Panc1 (cell line): ENCODE measurements at places on chromosomes 2 and 18. TPM values are rescaled to one million over a fixed set of nuclear protein-coding genes. Genes with fewer than 3 reads are reported as not detected.
A peak's percentile ranks its signal among the peaks of the same experiment; 100 is the strongest.

GRCh38 chr2:158975271-158975921, 7.0 kb downstream of the TANC1 start:
- H3K27me3 ChIP-seq, result no peaks in the 10 kb centered on the region
- H3K36me3 ChIP-seq, result no peaks in the 10 kb centered on the region
- H3K27ac ChIP-seq, result no peak overlapping the region
- DNase-seq, result no peak

- H3K27me3 ChIP-seq, result no peaks in the 10 kb centered on the region
- peak overlapping the region; percentile 98 for H3K27ac ChIP-seq
- H3K4me1 ChIP-seq, result peaks cover 24% of the 10 kb centered on the region
- no peak for DNase-seq
Measured at GRCh38 chr2:138500592-138501424, 762 bp upstream of the SPOPL start.

DNA sequence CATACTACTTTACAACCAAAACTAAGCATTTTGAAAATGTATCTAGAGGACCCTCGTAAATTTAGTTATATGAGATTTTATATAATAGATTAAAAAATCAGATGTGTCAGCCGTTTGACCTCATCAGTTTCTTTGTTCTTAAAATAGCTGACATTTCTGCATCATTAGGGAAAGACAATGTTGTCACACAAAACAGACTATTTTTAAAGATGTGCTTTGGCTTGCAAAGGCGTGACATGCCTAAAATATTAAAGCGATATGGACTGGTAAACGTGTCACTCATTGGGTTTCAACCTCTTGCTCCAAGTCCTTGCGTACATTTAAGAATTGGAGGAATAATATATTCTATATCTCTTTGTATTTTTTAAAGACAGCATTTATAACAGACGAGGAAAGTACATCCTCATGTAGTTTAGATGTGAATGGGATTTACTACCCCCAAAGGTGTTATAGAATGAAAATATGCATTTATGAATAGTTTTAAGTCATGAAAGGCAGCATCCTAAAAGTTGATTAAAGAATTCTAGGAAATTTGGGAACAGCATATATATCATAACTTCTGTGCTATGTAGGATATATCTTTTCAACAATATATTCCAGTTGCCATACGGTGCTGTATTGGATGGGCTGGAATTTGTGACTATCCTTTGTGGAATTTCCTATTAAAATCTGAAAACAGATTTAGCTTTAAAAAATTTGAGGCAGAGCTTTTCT, 3.8 kb downstream of the MYL12A start:
- no peaks in the 10 kb centered on the region for H3K27me3 ChIP-seq
- DNase-seq, result no peak
- peaks cover 59% of the 10 kb centered on the region for H3K36me3 ChIP-seq
- peak overlapping the region; percentile 100 for H3K27ac ChIP-seq
- peak overlapping the region; percentile 98; the same call in 1 of the 2 replicates for H3K4me3 ChIP-seq

- no peaks in the 10 kb centered on the region for H3K27me3 ChIP-seq
- peaks cover 7% of the 10 kb centered on the region; the same call in 1 of the 2 replicates for H3K36me3 ChIP-seq
- no peak for DNase-seq
- H3K27ac ChIP-seq, result no peak overlapping the region
- H3K4me3 ChIP-seq, result no peak overlapping the region
Measured at GRCh38 chr2:106094131-106094841, 99.8 kb downstream of the UXS1 start.

- H3K27ac ChIP-seq, result no peak overlapping the region
- no peaks in the 10 kb centered on the region for H3K4me1 ChIP-seq
- no peaks in the 10 kb centered on the region for H3K27me3 ChIP-seq
Measured at GRCh38 chr2:190093793-190094192, 31.3 kb upstream of the MSTN start.

- no peaks in the 10 kb centered on the region for H3K27me3 ChIP-seq
- no peaks in the 10 kb centered on the region for H3K4me1 ChIP-seq
- no peak overlapping the region for H3K4me3 ChIP-seq
Measured at GRCh38 chr2:22011048-22011447, 887.3 kb downstream of the TDRD15 start.

DNA sequence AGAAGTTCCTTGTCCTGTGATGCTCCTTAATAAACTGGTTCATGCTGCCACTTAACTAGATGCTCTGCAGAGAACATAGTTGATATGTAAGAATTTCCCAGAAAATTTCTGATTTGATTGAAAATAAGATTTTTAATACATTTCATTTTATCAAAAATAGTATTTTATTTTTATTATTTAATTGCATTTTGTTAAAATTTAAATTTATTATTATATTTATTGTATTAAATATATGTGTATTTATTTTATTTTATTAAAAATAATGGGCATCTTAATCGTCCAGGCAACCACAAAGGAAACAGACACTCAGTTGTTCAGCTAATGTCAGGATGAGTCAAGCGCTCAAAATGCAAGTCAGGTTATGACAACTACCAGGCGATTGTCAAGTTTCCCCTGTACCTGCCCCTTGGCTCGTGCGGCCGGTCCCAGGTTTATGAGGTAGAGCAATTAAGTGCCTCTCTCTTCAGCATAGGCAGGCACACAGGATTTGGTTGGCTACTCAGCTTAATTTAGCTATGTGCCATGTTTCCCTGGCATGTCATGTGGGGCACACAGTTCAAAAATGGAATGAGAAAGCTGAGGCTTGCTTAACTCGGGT, 361.2 kb downstream of the RND3 start:
- H3K4me1 ChIP-seq, result peaks cover 9% of the 10 kb centered on the region
- DNase-seq, result no peak
- no peaks in the 10 kb centered on the region for H3K27me3 ChIP-seq
- 0 out of 2 replicates have a peak overlapping the region, but pooled peaks have one; percentile 27 for H3K27ac ChIP-seq
- H3K4me3 ChIP-seq, result no peak overlapping the region
- no peaks in the 10 kb centered on the region for H3K36me3 ChIP-seq

DNA sequence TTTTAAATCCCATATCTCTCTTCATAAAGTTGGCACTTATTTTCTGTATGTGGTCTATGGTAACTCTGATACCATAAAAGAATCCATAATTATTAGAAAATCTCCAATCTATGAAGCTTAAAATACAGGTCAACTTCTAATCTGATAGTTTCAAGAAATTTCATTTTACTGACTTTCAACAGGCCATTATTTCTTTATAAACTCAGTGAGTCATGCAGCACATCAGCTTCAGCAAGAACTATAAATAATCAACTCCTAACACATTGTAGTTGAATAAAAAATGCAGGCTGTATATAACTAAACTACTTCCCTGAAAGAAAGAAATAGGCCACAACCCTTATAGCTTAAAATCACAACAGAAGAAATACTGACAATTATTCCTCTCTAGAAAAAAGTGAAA, 204.3 kb upstream of the CCDC150 start:
- no peak for DNase-seq
- no peaks in the 10 kb centered on the region for H3K36me3 ChIP-seq
- no peaks in the 10 kb centered on the region for H3K27me3 ChIP-seq
- no peaks in the 10 kb centered on the region for H3K4me1 ChIP-seq

DNA sequence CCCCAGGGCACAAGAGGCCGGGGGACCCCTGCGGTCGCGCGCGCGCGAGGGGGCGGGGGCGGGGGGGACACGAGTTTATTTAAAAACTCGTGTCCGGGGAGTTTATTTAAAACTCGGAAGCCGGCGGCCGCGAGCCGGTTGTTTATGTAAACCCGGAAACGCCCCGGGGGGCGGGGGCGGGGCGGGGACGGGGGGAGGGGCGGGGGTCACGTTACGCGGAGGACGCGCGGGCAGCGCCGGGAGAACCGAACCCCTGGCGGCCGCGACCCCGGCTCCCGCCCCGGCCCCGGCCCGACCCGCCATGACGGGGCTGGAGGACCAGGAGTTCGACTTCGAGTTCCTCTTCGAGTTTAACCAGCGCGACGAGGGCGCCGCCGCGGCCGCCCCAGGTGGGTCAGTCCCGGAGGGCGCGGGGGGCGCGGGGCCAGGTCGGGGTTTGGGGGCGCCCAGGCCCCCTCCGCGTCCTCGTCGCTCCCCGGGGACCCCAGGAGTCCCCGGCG, 4.4 kb downstream of the NFATC1 start:
- no peaks in the 10 kb centered on the region for H3K27me3 ChIP-seq
- H3K36me3 ChIP-seq, result no peaks in the 10 kb centered on the region
- peaks cover 36% of the 10 kb centered on the region for H3K4me1 ChIP-seq

DNA sequence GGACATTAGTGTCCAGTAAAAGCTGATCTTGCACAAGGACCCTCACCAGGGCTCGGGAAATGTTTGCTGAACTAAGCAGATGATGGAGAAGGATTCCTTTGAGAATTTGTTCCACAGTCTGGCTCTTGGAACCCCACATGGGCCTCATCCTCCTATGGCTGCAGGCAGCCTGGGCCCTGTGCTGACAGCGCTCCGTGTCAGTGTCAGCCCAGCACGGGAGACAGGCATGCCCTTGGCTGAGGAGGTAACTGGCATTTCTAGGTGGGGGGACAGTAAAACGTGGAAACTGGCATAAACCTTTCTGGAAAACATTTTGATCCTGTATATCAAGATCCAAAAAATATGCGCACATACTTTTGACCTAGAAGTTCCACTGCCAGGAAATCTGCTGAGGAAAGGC, 10.5 kb downstream of the PTMA start:
- no peak overlapping the region for H3K27ac ChIP-seq
- H3K4me1 ChIP-seq, result peaks cover 22% of the 10 kb centered on the region
- no peaks in the 10 kb centered on the region for H3K36me3 ChIP-seq
- DNase-seq, result no peak
- no peaks in the 10 kb centered on the region for H3K27me3 ChIP-seq

- no peak overlapping the region for H3K4me3 ChIP-seq
- H3K36me3 ChIP-seq, result no peaks in the 10 kb centered on the region
- H3K4me1 ChIP-seq, result no peaks in the 10 kb centered on the region
- DNase-seq, result no peak
- H3K27me3 ChIP-seq, result no peaks in the 10 kb centered on the region
Measured at GRCh38 chr2:144099780-144100377, 420.0 kb downstream of the ZEB2 start.

GRCh38 chr18:79367480-79367879, 28.2 kb upstream of the NFATC1 start:
- H3K36me3 ChIP-seq, result no peaks in the 10 kb centered on the region
- no peak overlapping the region for H3K27ac ChIP-seq
- H3K4me1 ChIP-seq, result no peaks in the 10 kb centered on the region
- no peaks in the 10 kb centered on the region for H3K27me3 ChIP-seq
- H3K4me3 ChIP-seq, result no peak overlapping the region
- DNase-seq, result no peak

GRCh38 chr2:230594286-230594840, 118.3 kb upstream of the CAB39 start:
- H3K4me1 ChIP-seq, result no peaks in the 10 kb centered on the region
- no peak for DNase-seq
- H3K36me3 ChIP-seq, result no peaks in the 10 kb centered on the region
- no peak overlapping the region for H3K4me3 ChIP-seq
- no peak overlapping the region for H3K27ac ChIP-seq

- no peak for DNase-seq
- no peak overlapping the region for H3K4me3 ChIP-seq
Measured at GRCh38 chr2:240797914-240798313, 22.1 kb downstream of the KIF1A start.

- H3K27me3 ChIP-seq, result 0 out of 2 replicates have a peak, but pooled peaks cover 2% of the 10 kb centered on the region
- no peaks in the 10 kb centered on the region for H3K4me1 ChIP-seq
- no peak overlapping the region for H3K27ac ChIP-seq
- H3K36me3 ChIP-seq, result no peaks in the 10 kb centered on the region
- DNase-seq, result no peak
Measured at GRCh38 chr2:235232449-235233433, 261.1 kb upstream of the AGAP1 start.

- H3K4me3 ChIP-seq, result no peak overlapping the region
- no peaks in the 10 kb centered on the region for H3K36me3 ChIP-seq
- H3K27me3 ChIP-seq, result peaks cover 12% of the 10 kb centered on the region; the same call in 1 of the 2 replicates
- no peak for DNase-seq
- H3K27ac ChIP-seq, result no peak overlapping the region
Measured at GRCh38 chr2:39715095-39715494, 49.4 kb downstream of the TMEM178A start.

- H3K36me3 ChIP-seq, result no peaks in the 10 kb centered on the region
- no peaks in the 10 kb centered on the region for H3K27me3 ChIP-seq
- no peak for DNase-seq
- no peak overlapping the region for H3K4me3 ChIP-seq
- no peak overlapping the region for H3K27ac ChIP-seq
Measured at GRCh38 chr18:44835703-44836102, 155.0 kb downstream of the SETBP1 start.

- no peaks in the 10 kb centered on the region for H3K4me1 ChIP-seq
- H3K27me3 ChIP-seq, result peaks cover 9% of the 10 kb centered on the region
- no peak overlapping the region for H3K4me3 ChIP-seq
- H3K27ac ChIP-seq, result no peak overlapping the region
Measured at GRCh38 chr2:88458633-88459032, 6.1 kb upstream of the FOXI3 start.

GRCh38 chr2:186485576-186485870, 537 bp upstream of the ZC3H15 start:
- peaks cover 36% of the 10 kb centered on the region for H3K4me1 ChIP-seq
- DNase-seq, result no peak
- peak overlapping the region; percentile 97 for H3K27ac ChIP-seq
- peak overlapping the region; percentile 95 for H3K4me3 ChIP-seq
- H3K27me3 ChIP-seq, result no peaks in the 10 kb centered on the region
- peaks cover 4% of the 10 kb centered on the region for H3K36me3 ChIP-seq

DNA sequence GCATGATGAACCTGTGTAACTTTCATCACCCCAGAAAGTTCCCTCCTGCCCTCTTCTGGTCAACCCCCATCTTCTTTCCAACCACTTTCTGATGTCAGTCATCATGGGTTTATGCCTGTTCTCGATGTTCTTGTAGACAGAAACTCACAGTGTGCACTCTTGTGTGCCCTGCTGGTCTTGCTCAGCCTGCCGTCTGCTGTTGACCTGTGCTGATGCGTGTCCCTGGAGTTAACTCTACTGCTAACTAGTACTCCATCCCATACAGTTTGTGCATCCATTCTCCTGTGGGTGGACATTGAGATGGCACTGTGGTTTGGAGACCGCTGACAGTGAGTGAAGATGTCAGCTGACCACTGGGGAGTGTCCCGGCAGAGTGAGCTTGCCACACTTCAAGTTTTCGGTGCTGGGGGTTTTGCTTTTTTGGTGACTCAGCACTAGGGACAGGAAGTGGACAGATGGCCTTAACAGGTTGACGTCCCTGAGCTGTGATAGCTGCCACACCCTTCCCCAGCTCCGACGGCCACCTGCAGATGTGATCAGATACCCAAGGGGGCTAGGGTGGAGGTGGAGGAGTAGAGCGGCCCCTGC, 14.8 kb downstream of the KLHL29 start:
- no peak for DNase-seq
- H3K4me1 ChIP-seq, result peaks cover 24% of the 10 kb centered on the region
- H3K4me3 ChIP-seq, result no peak overlapping the region
- no peaks in the 10 kb centered on the region for H3K27me3 ChIP-seq

Gene C2orf78
- total RNA-seq, result not detected

Gene POTEI
- total RNA-seq, result 0.92 TPM

Gene MYO7B
- 0.15 TPM for total RNA-seq

Gene PTPRM
- total RNA-seq, result 1.6 TPM

Gene INHBB
- total RNA-seq, result 38.2 TPM

Gene DES
- total RNA-seq, result 0.69 TPM

Gene CD8B2
- total RNA-seq, result not detected

Gene ABCB11
- 0.05 TPM for total RNA-seq

Gene CFAP65
- 0.33 TPM for total RNA-seq
